Hindlimb muscle (tissue), 1 donor: ENCODE measurements at places on chromosomes 6 and 20. TPM values are rescaled to one million over a fixed set of nuclear protein-coding genes. Genes with fewer than 3 reads are reported as not detected.

GRCh38 chr20:12617076-12617475 lies 391.7 kb upstream of the SPTLC3 start:
- no peak for DNase-seq

DNA sequence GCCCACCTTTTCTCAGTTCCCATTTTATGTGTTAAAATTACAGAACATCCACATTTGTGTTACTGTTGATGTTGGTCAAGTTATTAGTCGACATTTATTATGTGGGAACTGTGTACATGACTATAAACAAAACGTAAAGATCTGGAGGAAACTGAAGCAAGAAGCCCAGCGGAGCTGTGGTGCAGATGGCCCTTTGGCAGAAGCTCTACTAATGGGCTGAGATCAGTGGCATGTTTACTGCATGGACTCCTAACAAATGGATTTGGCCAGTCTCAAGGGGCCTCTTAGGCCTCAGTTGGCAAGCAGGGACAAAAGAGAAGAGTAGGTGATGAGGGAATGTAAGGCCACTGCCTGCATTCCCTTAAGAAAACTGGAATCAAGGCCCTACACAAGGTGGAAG lies 282.1 kb upstream of the TCF21 start:
- no peak for DNase-seq

DNA sequence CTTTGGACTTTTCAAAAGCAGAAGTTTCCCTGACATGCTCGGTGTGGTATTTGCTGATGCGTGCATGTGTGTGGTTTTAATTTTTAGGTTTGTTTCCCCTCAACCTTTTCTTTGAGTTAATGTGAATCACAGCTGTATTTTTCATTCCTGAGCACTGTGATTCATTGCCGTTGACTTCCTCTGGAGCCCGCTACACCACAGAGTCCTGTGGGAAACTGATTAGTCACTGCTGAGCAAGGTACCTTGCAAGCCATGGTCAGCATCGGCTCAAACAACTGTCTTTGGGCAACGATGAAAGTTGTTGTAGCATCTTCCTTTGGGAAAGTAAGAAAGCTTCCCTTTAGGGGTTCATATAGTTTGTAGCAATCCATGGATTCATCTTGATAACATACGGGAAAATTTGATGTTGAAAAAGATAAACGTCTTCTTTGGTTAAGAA lies 57.5 kb downstream of the RIN2 start:
- DNase-seq, result peak; percentile 50

DNA sequence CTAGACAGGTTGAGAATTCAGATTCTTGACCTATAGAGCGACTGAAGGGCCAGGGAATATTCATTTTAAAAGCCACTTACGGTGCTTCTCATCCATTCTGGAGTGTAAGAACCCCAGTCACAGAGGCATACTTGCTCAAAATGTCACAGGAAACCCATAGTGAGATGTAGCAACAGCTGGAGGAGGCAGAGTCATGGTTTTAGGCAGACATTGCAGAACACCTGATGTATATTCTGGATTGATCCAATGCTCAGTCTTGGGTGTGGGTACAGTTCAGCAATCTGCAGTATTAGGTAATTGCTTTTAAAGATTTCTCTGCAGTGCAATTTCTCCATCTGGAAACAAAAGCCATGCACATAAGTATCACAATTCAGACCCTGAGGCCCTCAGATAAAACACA lies 137.4 kb upstream of the SLC22A23 start:
- DNase-seq, result no peak

DNA sequence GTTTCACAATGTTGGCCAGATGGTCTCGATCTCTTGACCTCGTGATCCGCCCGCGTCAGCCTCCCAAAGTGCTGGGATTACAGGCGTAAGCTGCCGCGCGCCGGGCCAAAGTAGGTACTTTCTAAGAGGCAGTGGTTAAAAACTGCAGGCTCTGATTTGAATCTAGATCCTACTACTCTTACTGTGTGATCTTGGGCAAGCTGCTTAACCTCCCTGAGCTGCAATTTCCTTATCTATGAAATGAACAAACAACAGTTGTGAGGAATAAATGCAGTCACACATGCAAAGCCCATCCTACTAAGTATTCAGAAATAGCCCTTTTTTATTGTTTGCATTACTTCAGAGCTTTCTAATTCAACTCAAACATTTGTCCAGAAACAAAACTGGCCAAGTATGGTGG lies 2.9 kb downstream of the FAXC start:
- no peak for DNase-seq

DNA sequence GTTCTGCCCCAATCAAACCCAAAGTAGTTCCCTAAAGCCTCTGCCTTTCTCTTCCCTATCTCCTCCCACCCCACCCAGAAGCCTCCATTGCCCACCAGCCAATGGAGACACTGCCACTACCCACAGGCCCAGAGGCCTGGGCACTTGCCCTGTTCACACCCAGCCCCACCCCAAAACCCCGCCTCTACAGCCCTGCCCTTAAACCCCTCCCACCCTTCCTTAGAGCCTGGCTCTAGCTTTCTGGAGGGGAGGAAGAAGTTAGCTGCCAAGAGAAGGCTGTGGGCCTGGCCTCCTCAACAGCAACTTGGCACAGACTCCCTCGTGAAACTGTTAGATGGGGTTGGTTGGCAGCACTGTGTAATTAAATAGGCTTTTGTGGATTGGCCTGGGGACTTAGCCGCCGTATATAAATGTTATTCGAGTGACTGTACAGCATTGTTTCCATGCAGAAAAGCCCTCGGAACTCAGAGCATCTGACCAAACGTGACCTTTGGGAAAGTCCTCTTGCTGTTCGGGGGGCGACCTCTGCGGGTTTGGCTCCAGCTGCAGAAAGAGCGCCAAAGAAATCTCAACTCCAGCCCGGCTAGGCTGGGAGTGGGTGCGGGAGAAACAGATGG lies 31.4 kb downstream of the COL11A2 start:
- DNase-seq, result peak; percentile 70

DNA sequence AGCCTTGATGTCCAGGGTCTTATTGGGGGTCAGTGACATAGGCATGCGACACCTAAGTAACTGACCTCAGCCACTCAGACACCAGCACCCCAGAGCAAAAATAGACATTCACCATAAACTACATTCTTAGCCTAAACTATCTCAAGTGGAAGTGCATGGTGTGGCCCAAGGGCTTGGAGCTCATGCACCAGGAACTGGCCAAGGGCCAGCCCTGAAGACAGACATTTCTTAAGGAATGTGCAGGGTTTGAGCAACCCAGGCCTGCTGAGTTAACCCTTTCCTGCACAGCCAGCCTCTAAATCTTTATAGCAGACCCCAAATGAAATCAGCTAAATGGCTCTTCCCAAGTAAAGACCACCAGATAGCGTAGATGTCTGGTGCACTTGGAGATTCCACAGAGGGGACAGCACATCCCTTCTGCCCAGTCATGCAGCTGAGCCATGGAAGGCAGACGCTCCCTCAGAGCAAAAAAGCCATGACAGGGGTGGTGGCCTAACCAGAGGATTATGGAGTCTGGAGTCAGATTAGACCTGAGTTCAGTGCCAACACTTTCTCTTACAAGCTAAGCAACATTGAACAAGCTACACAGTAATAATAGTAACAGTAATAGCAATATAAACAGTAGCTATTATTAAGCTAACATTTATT lies 222.6 kb downstream of the ZMYND8 start:
- no peak for DNase-seq

- peak; percentile 6 for DNase-seq
These were observed 66.5 kb upstream of the SLC35F1 start for GRCh38 chr6:117840541-117840983.

DNA sequence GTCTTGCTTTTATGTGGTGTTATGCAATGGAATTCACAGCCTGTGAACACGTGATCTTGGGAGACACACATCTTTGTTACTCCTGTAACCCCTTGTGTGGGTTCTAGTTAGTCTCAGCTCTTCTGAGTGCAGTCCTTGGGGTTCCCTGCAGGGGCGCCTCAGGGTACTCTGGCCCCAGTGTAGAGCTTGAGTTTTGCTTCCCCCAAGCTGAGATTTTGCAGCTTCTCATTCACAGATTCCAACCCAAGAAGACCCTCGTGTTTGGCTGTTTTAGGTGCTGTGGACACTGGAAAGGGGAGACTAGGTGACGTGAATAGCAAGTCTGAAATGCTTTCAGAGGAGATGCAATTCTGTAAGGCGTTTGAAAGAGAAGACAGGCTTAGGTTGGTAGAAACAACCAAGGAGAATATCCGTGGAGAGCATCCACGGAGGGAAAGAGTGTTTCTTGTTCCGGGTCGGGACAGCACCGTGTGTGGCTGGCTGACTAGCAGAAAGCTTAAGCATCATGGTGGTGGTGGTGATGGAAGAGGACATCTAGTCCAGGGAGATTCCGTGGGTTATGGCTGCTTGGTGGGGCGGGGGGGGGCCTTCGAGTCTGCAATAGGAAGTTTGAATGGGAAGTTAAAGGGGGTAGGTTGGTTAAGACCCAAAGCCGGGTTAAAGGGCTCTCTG lies 30.1 kb downstream of the DUSP22 start:
- DNase-seq, result no peak

ANGPT4 gene
- 0.18 TPM for polyA plus RNA-seq

SLC17A2 gene
- not detected for polyA plus RNA-seq

AIF1 gene
- 24.6 TPM for polyA plus RNA-seq
